ENCODE measurements at places on chromosomes 6 and 20.

DNA sequence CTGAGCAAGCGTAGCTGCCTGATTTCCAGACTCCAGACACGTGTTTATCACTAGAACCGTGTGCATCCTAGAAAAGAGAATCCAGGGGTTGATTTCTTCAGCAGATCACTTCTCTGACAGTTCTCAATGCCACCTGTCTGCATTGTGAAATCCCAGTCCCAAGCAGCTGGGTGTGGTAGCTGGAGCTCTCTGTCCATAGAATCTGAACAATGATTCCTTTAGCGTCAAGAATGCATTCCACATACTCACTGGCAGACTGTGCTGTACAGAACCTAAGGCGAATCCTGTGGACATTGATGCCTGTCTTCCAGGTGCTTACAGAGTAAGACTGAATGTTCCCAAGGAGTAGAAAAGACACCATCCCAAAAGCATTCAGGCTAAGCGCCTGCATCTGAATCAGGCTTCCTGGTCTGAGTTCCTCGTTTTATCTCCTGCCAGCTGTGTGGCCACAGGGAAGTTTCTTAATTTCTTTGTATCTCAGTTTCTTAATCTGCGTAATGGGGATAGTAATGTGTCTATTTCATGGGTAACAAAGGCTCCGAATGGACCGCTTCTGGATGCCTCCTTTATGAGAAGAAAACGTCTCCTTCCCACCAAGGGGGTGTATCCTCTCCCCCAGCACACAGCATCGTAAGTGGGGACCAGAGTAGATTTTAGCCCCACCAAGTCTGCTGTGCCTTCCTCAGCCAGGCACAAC lies 10.4 kb upstream of the TRAF3IP2 start:
- no peak for DNase-seq

DNA sequence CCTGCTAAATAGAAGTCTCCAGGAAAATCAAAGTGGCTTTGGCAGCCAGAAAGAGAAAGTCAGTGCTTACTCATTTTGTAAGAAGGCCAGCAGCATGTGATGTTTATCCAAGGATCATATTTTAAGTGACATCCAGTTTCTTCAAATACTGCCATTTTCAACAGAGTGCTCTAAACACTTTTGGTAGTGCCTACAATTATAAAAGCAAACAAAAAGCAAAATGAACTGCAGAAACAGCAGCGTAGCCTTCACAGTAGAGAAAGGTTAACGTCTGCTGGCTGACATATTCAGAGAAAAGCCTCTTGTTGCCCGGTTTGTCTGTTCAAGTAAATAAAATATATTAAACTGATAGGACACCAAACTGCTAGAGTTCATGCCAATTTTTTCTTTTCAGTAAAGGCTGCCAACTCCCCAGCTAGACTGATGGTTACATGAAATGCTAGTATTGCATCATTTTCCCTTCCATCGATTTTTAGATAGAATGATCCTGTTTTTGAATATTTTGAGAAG lies 705.7 kb upstream of the SLC35B3 start:
- peak; percentile 96 for DNase-seq

DNA sequence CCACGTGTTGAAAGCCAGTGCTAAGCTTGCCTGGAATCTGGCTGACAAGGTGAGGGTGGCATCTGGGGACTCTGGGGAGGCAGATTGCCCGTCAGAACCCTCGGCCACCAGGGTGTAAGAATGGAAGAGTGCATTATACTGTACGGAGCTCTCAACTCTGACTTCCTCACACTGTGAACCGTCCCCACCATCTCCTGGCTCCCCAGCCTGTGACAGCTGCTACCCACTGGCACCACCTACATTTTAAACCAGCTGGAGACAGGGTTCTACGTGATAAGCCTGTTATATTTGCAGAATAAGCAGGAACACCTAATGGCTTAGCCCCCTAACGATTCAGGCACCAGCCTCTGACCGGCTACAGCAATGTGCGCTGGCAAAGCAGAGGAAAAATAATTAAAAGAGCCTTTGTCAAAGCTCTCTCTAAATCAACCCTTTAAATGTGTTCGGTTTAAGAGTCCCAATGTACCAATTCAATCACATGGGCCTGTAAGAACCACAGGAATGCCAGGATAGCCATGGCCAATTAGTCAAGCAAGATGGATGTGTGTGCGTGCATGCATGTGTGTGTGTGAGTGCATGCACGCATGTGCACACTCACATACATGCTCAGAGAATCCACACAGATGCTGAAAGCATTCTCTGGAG lies 89.1 kb upstream of the TAB2 start:
- DNase-seq: no peak

GRCh38 chr6:106056060-106056745 lies 29.9 kb upstream of the PRDM1 start:
- DNase-seq: no peak

- DNase-seq: no peak
These were observed 22.5 kb downstream of the THBS2 start for GRCh38 chr6:169230946-169231789.

DNA sequence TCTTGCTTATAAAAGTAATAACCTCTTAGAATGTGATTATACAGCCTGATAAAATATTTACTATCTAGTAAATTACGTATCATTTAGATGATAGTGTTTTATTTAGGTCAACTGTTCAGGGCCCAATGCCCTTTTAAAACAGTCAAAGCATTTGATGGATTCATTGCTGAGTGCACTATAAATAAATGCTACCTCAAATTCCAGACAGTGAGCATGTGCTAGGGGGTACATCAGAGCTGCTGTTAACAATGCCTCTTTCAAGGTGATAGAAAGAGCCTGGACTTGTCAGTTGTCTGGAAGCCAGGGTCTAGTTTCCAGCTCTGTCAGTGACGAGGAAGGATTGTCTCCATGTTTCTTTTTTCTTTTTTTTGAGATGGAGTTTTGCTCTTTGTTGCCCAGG lies 7.5 kb upstream of the TMEM242 start:
- no peak for DNase-seq

DNA sequence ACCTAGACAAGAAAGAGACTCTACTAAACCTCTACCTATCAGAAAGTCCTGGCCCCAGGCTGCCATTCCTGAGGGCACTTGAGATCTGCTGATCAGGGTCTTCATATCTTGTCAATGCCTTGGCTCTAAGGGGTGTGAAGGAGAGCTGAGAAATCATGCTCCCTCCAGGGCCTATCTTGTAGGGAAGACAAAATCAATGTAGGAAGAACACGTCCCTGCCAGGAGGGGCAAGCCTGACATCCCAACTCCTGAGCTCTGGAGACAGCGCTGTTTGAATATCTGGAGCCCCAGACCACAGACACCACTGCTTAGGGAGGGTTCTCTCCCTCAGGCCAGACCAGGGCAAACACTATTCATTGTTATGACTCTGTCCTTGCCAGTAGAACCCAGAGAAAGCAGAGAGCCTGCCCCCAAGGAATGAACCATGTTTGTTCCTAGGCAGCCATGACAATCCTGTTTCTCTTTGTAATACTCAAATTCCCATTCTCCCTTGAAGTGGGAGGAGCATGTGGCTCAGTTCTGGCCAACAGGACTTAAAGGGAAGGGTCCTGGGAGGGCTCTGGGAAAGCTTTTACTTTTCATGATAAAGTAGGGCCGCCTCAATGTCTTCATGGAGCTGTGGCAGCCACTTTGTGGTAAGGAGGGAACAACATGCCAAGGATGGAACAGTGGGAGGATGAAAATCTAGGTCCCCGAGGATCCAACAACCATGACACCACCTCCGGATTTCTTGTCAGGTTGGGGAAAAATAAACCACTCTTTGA lies 1.8 kb upstream of the FASTKD5 start:
- no peak for DNase-seq

DNA sequence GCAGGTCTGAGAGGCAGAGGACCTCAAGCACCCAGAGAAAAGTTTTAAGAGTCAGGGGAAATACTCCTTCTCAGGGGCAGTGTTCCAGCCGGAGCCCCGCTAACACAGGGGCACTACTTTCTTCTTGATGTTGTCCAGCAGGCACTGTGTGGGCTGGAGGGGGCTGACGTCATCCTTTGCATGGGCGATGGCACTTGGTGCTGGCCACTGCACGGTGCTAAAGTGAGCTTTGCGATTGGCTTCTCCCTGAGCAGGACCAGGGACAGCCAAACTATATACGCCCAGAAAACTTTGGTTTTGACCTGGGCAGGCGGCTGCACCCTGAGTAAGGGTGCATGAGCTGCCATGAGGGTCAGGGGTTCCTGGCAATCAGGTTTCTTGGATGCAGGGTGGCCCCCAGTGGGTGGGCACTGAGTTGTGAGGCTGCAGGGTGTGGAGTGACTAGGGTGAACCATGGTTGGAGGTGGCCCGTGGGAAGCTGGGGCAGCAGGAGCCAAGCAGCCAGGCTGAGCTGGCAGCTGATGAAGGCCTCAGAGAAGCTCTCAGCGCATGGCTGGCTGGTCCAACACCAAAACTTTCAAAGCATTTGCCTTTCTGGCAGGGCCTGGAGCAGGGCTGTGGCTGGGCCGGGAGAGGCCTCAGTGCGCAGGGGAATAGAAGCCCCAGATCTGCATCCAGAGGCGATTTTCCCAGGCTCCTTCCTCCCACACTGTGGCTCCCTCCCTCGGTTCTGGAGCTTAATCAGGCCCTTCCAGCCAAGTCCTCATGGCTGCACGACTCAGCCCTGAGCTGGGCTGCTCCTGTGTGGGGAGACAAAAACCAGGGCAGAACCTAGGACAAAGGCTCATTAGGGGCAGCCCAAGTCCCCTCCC lies 18.3 kb downstream of the MRPS18A start:
- no peak for DNase-seq

DNA sequence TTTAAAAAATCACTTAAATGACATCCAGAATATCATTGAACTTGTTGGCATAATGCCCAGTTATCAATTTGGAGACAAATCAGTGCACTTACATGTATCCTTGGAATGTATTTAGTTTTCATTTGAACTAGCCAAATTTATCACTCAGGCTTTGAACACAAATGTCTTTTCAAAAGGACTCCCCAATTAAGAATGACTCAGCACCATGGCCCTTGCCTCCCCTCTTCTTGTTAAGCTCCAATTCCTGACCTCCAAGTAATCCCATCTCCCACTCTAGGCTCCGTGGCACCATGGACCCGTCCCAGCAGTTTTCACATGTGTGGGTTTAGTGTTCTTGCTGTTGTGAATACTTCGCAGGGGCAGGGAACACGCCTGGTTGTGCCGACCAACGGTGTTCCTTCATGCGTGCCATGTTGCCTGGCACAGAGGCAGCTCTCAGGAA lies 2.7 kb downstream of the AKAP12 start:
- DNase-seq: no peak

- no peak for DNase-seq
These were observed 15.6 kb upstream of the RIPK1 start for GRCh38 chr6:3052481-3053230.

- no peak for DNase-seq
These were observed 42.8 kb upstream of the FAM135A start for GRCh38 chr6:70370496-70370895.

- DNase-seq: no peak
These were observed 4.5 kb upstream of the DEFB126 start for GRCh38 chr20:137668-138490.

DNA sequence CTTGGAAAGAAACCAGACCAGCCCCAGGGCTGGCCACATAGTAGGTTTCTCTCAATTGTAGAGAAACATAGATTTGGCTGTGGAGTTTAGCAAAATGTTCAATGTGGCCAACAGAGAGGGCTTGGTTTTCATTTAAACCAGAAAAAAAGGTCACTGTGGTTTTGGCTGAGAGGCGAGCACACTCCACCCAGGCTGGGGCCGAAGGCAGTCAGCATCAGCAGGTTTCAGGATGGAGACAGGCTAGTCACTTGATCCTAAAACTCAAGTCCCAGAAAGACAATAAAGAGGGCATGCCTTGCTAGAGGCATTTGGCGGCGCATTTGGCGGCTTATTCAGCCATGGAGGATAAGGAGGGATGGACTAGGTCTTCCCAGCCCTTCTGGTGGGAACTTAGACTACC lies 73.1 kb downstream of the PRND start:
- DNase-seq: no peak

DNA sequence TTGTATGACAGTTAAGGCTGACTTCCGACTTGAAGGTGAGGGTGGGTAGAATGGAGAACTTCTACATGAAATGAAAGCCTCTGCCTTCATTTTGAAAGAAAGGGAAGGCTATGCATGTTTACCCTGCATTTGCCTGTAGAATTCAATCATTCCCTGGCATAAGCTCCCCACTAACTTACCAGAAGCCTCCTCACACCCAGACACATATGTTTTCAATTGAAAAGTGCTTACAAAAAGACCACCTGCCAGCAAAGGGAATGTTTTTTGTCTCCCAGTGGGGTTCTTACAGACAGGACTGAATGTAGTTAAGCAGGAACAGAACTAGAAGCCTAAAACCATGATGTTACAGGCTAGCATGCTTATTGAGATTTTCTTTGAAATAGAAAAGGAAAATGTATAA lies 392.1 kb upstream of the HSF2 start:
- no peak for DNase-seq

GRCh38 chr6:147449405-147450161 lies 58.9 kb upstream of the SAMD5 start:
- DNase-seq: no peak

DNA sequence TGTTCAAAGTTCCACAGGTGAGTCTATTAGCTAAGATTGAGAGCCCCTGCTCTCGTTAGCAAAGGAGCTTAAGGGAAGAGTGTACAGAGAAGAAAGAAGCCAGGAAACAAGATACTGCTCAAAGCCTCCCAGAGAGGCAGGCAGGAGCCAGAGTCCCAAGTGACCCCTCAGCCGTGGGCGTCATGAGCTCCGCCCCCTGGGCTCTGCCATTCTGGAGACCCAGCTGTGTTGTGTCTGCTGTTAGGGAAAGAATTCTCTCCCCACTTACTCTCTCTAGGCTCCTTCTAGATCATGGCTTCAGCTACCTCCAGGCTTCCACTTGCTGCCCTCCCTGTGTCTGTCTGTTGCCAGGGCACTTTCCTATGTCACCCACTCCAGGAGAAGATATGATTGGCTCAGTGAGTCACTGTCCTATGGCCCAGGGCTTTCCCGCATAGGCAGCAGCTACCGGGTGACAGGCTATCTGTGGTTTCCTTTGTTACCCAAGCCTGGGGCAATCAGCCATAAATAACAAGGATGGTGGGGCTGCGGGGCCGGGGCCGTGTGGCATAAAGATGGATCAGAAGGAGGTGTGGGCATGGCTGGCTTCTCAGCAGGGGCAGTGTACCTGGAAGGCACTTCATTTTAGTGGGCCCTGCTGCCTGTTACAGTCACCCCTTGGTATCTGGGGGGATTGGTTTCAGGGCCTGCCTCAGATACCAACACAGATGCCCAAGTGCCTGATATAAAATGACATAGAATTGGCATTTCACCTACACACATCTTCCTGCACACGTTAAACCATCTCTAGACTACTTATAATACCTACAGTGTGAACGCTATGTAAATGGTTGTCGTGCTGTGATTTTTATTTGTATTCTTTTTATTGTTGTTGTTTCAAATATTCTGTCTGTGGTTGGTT lies 118.9 kb downstream of the ARMC2 start:
- no peak for DNase-seq

- no peak for DNase-seq
These were observed 68.9 kb upstream of the PHACTR2 start for GRCh38 chr6:143608906-143609305.

DNA sequence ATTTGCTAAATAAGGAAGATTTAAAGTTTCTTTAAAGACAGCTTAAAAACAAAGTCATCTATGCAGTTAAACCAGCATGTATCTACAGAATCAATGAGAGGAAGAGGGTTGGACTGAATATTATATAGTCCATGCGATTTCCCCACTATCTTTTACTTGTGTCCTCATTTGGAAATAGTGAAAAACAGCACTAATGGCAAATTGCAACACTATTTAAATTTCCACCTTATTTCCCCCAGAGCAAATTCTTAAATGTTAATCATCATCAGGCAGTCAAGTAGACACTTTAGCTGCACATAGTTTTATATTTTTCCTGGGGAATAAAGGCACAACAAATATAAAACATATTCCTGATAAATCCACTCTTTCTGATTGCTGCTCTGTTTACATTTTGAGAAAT lies 114.6 kb downstream of the LCA5 start:
- no peak for DNase-seq

Data from NCI-H2081 treated with DMSO at 0.1 percent for 48 hours (cell line).